Activated CD4-positive, alpha-beta T cell treated with anti-CD3 and anti-CD28 coated beads, Interleukin-2, amount 50 U/mL, for 16 hours (primary cell): ENCODE measurements at places on chromosomes 6 and 20.

DNA sequence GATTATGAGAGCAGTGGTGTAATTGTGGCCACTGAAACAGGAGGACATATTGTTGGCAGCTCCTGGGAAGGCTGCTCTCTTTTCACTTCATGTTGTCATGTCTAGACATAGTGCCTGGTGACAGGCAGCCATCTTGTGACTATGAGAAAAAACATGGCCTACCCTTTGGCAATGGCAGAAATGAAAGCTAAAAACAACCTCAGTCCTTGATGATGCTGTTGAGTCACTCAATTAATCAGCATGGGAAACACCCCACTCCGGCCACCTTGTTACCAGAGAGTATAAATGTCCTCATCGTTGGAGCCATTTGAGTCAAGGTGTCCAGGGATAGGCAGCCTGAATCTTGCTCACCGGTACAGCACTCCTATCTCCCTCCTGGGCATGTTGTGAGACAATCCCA, 31.2 kb upstream of the HMGA1 start:
- no peak for DNase-seq

GRCh38 chr6:130527173-130527572, 161.4 kb downstream of the TMEM200A start:
- no peak for DNase-seq

DNA sequence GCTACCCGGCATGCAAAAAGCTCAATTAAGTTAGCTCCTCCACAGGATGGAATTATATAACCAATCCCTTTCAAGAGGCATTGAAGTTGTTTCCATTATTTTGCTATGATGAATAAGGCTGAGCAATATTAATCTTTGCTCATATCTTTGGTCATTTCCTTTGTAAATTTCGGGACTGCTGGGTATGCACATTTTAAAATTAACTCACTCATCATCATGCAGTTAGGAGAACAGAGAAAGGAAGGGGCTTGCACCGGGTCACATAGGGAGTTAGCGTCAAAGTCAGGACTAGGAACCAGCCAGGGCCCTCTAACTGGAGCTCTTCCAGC, 430 bp upstream of the FAM110A start:
- no peak for DNase-seq

- DNase-seq = no peak
Observed at GRCh38 chr6:42175860-42176259, 2.7 kb downstream of the GUCA1A start.

- DNase-seq = no peak
Observed at GRCh38 chr6:99789767-99790166, 183.1 kb downstream of the PRDM13 start.

GRCh38 chr6:150370112-150370511, 1.3 kb downstream of the IYD start:
- no peak for DNase-seq

- DNase-seq = peak; percentile 35
Observed at GRCh38 chr20:46088409-46089166, 1.2 kb downstream of the NCOA5 start.

- no peak for DNase-seq
Observed at GRCh38 chr20:50744143-50744792, 12.9 kb downstream of the PARD6B start.

DNA sequence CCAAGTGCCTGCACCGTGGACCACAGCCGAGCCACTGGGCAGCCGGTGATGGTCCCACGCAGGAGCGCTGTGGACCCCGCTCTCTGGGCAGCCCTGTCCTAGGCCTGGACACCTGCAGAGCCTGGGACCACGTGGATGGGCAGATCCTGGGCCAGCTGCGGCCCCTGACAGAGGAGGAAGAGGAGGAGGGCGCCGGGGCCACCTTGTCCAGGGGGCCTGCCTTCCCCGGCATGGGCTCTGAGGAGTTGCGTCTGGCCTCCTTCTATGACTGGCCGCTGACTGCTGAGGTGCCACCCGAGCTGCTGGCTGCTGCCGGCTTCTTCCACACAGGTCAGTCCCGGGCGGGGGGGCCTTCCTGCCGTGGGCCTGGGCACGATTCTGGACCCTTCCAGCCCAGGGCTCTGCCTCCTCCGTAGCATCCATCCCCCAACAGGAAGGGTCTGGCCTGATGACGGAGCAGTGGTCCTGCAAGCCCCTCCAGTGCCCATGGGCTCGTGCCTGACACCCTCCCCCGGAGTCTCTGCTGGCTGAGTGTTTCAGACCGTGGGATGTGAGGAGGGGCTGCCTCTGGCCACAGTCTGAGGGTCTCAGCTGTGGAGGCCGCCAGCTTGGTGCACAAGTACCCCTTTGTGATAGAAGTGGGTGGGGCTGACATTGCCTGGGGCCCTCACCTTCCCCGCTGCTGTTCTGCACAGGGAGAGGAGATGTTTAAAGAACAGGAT, 572 bp downstream of the BIRC7 start:
- no peak for DNase-seq

- DNase-seq = no peak
Observed at GRCh38 chr6:150145830-150146229, 3.0 kb downstream of the PPP1R14C start.

- DNase-seq = no peak
Observed at GRCh38 chr6:35495258-35496035, 1.4 kb downstream of the TEAD3 start.

- no peak for DNase-seq
Observed at GRCh38 chr6:34390531-34391472, 1.7 kb downstream of the NUDT3 start.

- DNase-seq = no peak
Observed at GRCh38 chr6:125913864-125914351, 42.7 kb upstream of the HINT3 start.

DNA sequence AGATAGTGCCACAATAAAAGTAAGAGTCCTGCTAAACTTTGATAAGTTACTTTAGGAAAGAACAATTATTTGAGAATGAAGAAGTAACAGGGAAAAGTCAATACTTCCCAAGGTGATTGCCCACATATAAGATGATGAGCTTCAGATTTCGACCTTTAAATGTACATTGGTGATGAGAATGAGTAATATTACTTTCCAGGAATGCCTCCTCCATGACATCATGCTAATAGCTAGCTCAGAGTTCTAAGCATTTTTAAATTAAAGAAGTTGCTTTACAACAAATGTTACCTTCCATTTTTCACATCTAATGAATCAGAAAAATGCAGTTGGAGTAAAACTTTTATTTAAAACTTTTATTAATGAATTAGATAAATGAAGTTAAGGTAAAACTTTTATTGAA, 22.5 kb upstream of the OPN5 start:
- DNase-seq = no peak

- no peak for DNase-seq
Observed at GRCh38 chr6:119536666-119537065, 187.1 kb upstream of the MAN1A1 start.

GRCh38 chr20:10462516-10462915, 27.4 kb downstream of the SLX4IP start:
- DNase-seq = no peak

GRCh38 chr6:130368576-130368975, 2.8 kb downstream of the TMEM200A start:
- no peak for DNase-seq

DNA sequence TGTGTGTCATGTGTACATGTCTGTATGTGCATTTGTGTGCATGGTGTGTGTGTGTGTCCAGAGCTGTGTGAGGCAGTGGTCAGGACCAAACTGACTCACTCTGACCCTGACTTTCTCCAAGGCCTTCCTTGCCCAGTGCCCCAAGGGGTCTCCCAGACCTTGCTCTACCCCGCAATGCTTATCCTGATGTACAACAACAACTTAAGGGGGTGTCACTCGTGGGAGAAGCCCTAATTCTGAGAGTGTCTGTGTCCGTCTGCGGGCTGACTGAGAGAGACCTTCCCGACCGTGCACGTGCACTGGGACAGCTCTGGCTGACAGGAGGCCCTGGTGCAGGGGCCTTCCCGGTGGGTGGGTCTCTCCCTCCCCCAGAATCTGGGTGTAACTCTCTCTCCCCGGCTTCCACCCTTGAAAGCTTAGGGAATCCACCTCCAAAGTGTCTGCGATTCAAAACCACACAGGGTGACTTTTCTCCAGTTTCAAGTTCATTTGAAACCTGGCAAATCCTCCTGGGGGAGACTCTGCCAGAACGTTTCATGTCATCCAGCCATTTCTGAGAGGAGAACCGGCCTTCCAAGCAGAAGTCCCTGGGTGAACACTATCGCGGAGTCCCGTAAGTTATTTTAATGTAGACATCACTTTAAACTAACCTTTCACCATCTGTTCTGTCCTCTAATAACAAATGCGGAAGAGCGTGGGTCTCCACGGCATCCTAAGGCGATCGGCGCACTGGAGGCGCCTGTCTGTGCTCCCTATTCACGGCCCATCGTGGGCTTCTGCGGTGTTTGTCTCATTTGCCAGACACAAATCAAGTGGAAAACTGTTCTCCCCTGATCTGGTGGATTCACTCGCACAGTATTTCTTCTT, 225.5 kb downstream of the TAF4 start:
- DNase-seq = no peak

- DNase-seq = peak; percentile 85
Observed at GRCh38 chr6:27582928-27583725, 110.2 kb upstream of the ZNF184 start.

- no peak for DNase-seq
Observed at GRCh38 chr20:6651561-6651960, 115.9 kb upstream of the BMP2 start.

- DNase-seq = peak; percentile 73
Observed at GRCh38 chr6:79949233-79949632, 1.9 kb upstream of the ELOVL4 start.

GRCh38 chr20:33444797-33445560, 1.4 kb upstream of the SNTA1 start:
- DNase-seq = peak; percentile 24

GRCh38 chr6:25165800-25166199, 113.4 kb upstream of the CARMIL1 start:
- no peak for DNase-seq

DNA sequence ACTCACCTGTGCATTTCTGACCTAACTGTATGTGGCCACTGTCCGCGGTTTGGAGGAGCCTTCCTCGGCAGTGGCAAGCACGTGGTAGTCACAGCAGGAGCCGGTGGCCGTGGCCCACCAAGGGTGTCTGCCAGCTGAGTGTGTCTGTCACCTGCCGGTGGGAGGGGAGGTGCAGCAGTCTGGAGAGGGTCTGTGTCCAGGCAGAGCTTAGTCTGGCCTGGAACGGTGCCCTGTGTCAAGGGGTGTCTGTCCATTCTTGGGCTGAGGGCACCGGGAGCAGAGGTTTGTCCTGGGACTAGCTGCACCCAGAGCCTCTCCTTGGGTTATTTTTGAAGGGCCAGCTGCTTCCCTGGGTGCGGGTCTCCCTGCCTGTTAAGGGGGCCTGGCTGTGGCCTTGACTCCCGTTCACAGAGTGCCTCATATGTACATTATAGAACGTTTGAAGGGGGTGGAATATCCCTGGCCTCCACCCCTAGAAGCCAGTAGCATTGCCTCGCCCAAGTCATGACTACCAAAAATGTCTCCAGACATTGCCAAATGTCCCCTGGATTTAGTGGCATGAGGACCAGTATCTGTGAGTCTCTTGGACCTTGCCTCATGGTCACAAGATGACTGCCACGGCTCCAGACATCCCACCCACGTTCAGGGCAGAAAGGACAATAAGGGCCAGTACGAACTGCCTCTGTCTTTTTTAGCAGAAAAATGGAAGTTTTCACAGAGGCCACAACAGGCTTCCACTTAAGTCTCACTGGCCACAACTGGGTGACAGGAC, 5.2 kb downstream of the RBM38 start:
- DNase-seq = no peak

DNA sequence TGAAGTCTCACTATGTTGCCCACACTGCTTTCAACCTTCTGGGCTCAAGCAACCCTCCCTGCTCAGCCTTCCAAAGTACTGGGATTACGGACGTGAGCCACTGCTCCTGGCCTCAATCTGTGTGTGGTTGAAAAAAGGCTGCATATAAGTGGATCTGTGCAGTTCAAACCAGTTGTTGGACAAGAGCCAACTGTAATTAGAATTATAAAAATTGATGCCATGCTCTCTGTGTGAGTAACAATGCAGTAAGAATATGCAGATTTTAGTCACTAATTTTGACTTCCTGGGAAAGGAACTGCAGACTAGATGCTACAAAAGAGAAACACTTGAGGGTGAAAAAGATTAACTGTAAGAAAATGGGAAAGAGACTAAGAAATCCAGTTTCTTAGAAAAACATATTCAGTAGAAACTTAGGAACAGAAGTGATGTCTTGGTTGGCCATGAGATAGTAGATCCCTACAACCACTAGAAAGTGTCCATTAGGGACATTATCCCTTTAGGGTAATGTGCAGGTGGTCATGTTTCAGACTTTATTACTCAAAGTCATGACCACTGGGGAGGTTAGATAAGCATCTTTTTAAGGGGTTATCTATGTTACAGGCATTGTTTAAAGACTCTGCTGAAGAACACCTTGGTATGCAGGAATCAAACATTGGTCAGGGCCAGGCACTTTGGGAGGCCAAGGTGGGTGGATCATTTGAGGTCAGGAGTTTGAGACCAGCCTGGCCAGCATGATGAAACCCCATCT, 26.3 kb downstream of the ITCH start:
- DNase-seq = no peak

DNA sequence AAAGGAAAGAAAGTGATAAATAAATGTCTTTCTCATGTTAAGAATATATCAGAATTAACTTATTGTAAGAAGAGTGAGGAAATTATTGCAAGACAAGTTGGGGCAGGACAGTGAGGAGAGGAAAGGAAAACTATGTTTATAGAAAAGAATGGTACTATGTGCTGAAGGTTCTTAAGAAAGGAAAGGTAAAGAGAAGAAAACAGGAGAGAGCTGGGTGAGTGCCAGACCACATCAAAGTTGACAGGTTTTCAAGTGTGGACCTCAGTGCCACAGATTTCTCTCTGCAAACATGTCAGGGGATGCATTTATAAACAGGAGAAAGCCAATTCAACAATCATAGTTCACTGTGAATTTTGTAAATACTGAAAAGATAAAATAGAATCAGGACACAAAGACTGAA, 439.2 kb downstream of the PKHD1 start:
- no peak for DNase-seq

GRCh38 chr6:125987026-125987617, 782 bp downstream of the TRMT11 start:
- peak; percentile 28 for DNase-seq

GRCh38 chr6:25329982-25330381, 50.8 kb downstream of the CARMIL1 start:
- no peak for DNase-seq

DNA sequence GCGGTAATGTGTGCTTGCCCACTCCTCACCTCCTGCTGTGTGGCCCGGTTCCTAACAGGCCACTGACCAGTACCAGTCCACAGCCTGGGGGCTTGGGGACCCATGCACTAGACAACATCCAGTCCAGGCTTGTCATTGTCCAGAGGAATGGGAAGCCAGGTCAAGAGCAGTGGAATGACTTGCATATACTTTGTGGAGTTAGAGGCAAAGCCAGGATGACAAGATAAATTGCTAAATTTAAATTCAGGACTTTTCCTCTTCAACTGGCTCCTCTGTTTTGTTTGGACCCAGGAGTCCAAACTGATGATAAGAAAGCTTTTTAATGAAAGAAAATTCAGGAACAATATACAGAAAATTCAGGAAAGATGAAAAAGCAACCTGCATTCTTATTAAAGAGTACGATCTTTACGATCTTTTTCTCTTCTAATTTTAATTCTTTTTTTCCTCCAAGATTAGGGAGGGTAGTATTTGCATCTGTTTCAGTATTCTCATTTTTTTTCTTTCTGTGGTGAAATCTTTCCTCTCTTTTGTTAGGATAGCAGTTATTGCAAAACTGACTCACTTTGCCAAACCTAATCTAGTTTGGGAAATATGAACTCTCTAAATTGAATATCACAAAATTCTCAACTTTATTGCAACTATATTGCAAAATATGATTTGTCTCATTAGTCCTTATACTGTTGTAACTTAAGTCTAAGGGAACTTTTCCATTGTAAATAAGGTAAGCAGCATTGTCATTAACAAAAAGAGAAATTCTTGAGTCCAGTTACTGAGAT, 48.2 kb downstream of the DCBLD1 start:
- DNase-seq = no peak
